Body of pancreas (tissue), 4 donors: ENCODE measurements at places on chromosomes 12 and 14.

DNA sequence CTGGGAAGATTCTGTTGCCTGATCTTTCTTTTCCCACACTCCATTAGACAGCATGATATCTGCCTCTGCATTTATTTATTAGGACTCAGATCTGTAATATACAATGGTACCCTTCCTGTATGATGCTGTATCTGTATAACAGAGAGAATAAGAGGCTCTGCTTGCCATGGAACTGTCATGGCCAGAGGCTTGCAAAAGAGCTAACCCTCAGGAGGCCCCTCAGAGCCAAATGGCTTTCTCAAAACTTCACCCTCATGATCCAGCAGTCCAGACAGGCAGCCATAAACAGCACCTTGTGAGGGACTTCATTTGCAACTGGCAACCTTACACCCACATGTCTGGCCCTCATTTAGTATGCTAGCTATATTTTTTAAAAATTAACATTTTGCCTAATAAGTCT lies 57.6 kb downstream of the TMEM30B start:
- no peak for DNase-seq
- no peaks in the 10 kb centered on the region for H3K36me3 ChIP-seq
- no peaks in the 10 kb centered on the region for H3K27me3 ChIP-seq
- no peak overlapping the region for H3K27ac ChIP-seq
- H3K4me3 ChIP-seq: no peak overlapping the region
- H3K4me1 ChIP-seq: peaks cover 6% of the 10 kb centered on the region

- peak; percentile 71 for DNase-seq
- H3K36me3 ChIP-seq: no peaks in the 10 kb centered on the region
- no peak overlapping the region for H3K4me3 ChIP-seq
Observed at GRCh38 chr14:101235335-101236103, 325.8 kb upstream of the DIO3 start.

DNA sequence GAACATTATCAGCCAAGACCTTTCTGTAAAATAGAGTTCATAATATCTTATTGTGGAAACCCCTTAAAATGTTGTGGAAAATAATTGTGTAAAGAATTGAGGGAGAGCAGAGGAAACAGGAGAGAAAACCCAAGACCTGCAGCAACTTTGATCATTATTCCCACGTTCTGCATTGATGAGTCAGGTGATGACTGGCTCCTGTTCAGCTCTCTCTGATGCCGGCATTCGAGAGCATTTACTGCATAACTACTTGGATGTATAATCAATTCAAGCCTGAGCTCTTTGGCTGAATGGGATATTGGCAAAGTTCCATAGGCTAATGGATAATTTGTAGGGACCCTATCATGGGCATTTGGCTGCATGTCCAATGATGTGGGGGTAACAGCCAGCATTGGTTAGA lies 176.3 kb upstream of the ARID2 start:
- no peak overlapping the region for H3K27ac ChIP-seq
- DNase-seq: no peak

DNA sequence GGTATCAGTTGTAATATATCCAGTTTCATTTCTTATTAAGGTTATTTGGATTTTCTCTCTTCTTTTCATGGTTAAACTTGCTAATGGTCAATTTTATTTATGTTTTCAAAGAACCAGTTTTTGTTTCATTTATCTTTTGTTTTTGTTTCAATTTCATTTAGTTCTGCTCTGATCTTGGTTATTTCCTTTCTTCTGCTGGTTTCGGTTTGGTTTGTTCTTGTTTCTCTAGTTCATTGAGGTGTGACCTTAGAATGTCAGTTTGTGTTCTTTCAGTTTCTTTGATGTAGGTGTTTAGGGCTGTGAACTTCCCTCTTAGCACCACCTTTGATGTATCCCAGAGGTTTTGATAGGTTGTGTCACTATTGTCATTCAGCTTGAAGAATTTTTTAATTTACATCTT lies 145.6 kb upstream of the SLCO1B1 start:
- no peak overlapping the region for H3K4me3 ChIP-seq
- no peak overlapping the region for H3K27ac ChIP-seq
- no peak for DNase-seq
- no peaks in the 10 kb centered on the region for H3K36me3 ChIP-seq
- H3K4me1 ChIP-seq: no peaks in the 10 kb centered on the region

GRCh38 chr12:16524378-16524777 lies 81.6 kb downstream of the LMO3 start:
- H3K36me3 ChIP-seq: no peaks in the 10 kb centered on the region
- DNase-seq: no peak
- no peaks in the 10 kb centered on the region for H3K27me3 ChIP-seq
- H3K4me3 ChIP-seq: no peak overlapping the region
- no peak overlapping the region for H3K27ac ChIP-seq

DNA sequence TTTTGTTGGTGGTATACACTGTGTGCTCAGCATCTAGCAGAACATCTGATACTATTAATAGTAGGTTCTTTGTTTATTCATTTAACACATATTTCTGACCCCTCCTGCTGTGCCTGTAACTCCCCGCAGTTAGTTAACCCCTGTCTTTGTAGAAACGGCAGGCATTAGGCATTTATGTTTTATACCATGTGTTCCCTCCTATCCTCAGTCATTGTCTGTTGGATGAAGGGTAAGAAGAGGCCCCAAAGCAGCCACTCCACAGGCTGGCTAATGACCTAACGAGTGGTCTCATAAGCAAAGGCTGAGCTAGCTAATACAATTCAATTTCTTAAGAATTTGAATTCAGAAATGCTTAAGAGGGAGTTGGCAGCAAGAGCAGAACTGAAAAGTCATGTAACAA lies 170.8 kb downstream of the TMX1 start:
- H3K27me3 ChIP-seq: no peaks in the 10 kb centered on the region
- H3K4me3 ChIP-seq: no peak overlapping the region
- no peak for DNase-seq
- no peaks in the 10 kb centered on the region for H3K4me1 ChIP-seq
- H3K36me3 ChIP-seq: no peaks in the 10 kb centered on the region
- H3K27ac ChIP-seq: no peak overlapping the region

DNA sequence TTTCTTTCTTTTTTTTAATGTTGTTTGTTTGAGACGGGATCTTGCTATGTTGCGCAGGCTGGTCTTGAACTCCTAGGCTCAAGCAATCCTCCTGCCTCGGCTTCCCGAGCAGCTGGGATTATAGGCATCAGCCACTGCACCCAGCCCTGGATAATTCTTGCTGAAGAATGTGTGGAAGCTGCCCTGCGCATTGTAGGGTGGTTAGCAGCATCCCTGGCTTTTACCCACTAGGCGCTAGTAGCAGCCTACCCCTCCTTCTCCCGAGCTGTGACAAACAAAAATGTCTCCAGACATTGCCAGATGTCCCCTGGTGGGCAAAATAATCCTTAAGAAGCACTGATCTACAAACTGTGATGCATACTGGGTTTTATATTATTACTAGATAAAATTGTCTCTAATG lies 6.6 kb downstream of the DCAF4 start:
- no peak overlapping the region for H3K27ac ChIP-seq
- H3K4me1 ChIP-seq: peaks cover 2% of the 10 kb centered on the region
- H3K27me3 ChIP-seq: no peaks in the 10 kb centered on the region
- H3K4me3 ChIP-seq: no peak overlapping the region
- H3K36me3 ChIP-seq: no peaks in the 10 kb centered on the region

DNA sequence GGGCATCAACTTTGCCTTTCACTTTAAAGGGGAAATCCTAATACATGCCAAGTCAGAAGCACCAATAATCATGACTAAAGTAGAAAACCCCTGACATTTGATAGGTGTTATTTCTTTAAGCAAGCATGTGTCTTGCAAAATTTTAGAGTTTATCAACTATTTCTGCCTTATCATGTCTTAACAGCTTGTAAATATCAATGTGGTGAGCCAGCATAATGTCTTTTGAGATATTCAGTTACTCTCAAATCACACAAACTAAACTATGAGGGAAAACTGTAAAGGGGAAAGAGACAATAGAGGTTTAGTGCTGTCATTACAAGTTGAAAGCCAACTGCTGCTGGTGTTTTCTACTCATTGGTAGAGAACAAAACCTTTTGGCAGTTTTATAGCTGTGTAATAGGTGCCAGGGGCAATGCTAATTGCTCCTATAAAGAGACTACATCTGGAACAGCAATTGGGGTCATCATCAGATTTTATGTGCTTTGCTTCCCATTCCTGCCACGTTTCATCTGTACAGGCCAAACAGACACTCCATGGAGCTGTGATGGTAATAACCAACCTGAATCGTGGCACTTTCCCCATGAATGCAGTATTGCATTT lies 1027.4 kb downstream of the FSCB start:
- H3K27ac ChIP-seq: no peak overlapping the region
- DNase-seq: no peak
- no peak overlapping the region for H3K4me3 ChIP-seq
- no peaks in the 10 kb centered on the region for H3K27me3 ChIP-seq
- no peaks in the 10 kb centered on the region for H3K36me3 ChIP-seq

- no peaks in the 10 kb centered on the region for H3K4me1 ChIP-seq
- H3K27ac ChIP-seq: no peak overlapping the region
- DNase-seq: no peak
- no peaks in the 10 kb centered on the region for H3K36me3 ChIP-seq
- H3K27me3 ChIP-seq: no peaks in the 10 kb centered on the region
Observed at GRCh38 chr14:44494137-44494536, 12.9 kb downstream of the FSCB start.

- peaks cover 25% of the 10 kb centered on the region for H3K4me1 ChIP-seq
- peak overlapping the region; percentile 11 for H3K27ac ChIP-seq
- no peaks in the 10 kb centered on the region for H3K36me3 ChIP-seq
- no peak overlapping the region for H3K4me3 ChIP-seq
Observed at GRCh38 chr14:75230140-75230792, 48.4 kb upstream of the FOS start.

GRCh38 chr12:57519796-57520052 lies 590 bp downstream of the DDIT3 start:
- peak overlapping the region; percentile 35 for H3K4me3 ChIP-seq
- peaks cover 4% of the 10 kb centered on the region for H3K36me3 ChIP-seq
- DNase-seq: no peak
- H3K27me3 ChIP-seq: no peaks in the 10 kb centered on the region

DNA sequence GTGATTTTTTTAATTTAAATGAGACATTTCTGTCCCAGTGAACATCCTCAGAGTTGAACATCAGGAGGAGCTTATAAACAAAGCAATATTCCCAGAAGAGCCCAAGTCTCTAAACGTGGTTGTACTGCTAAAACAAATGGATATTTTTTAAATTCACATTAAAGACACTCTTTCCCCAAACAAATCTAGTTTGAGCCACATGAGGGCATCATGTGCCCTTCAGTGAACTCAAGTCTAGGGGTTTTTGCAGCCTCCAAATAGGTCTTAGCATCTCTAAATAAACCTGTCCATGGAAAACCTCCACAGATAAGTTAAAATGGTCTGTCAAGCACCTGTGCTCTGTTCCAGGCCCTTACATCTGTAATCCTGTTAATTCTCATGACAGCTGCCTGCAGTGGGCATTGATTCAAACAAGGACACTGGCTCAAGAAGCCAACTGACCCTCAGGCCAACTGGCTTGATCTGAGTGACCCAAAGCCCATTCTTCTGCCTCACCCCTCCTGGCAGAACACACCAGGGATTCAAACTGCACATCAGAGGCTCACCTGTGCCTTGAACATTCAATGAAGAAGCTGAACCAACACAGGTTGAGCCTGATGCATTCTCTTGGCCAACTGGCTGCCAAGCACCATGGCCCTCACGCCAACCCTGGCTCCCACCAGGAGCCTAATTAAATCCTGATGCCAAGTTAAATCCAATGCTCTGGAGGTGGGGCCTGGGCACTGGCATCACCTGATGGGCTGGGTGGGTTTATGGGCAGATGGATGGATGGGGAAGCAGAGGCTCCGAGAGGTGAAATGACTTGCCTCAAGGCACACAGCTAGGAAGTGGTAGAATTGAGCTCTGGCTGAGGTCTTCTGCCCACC lies 8.6 kb downstream of the ISCU start:
- H3K36me3 ChIP-seq: peaks cover 7% of the 10 kb centered on the region
- no peak for DNase-seq
- no peaks in the 10 kb centered on the region for H3K27me3 ChIP-seq
- peaks cover 21% of the 10 kb centered on the region for H3K4me1 ChIP-seq
- H3K4me3 ChIP-seq: no peak overlapping the region

GRCh38 chr12:2792671-2793500 lies 1.9 kb upstream of the FKBP4 start:
- H3K4me1 ChIP-seq: peaks cover 29% of the 10 kb centered on the region
- no peak overlapping the region for H3K27ac ChIP-seq
- no peaks in the 10 kb centered on the region for H3K27me3 ChIP-seq
- no peak for DNase-seq
- H3K36me3 ChIP-seq: no peaks in the 10 kb centered on the region
- no peak overlapping the region for H3K4me3 ChIP-seq

- H3K27ac ChIP-seq: no peak overlapping the region
- no peaks in the 10 kb centered on the region for H3K4me1 ChIP-seq
- no peak for DNase-seq
Observed at GRCh38 chr12:34109390-34109789, 87.1 kb downstream of the ALG10 start.

DNA sequence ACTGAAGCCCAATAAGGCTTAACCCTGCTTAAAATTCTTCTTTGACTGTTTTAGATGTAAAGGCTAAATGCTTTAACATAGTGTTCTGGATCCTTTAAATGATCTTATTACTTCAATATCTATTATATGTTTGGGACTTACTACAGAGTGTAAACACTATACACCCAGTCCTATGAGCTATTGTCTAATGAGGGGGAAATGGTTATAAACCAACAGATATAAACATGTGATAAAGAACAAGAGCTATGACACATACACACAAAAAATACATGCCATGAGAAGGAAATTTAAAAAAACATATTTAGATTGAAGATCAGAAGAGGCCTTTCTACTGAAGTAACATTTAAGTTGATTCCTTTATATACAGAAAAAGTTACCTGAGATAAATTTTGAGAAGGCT lies 505.1 kb downstream of the FOXG1 start:
- H3K27ac ChIP-seq: no peak overlapping the region
- no peak overlapping the region for H3K4me3 ChIP-seq
- H3K36me3 ChIP-seq: no peaks in the 10 kb centered on the region

GRCh38 chr12:15767301-15767700 lies 21.9 kb downstream of the EPS8 start:
- H3K4me1 ChIP-seq: no peaks in the 10 kb centered on the region
- no peak overlapping the region for H3K4me3 ChIP-seq
- no peaks in the 10 kb centered on the region for H3K27me3 ChIP-seq

- no peak for DNase-seq
- no peaks in the 10 kb centered on the region for H3K36me3 ChIP-seq
- H3K27me3 ChIP-seq: no peaks in the 10 kb centered on the region
- no peak overlapping the region for H3K4me3 ChIP-seq
- H3K4me1 ChIP-seq: no peaks in the 10 kb centered on the region
Observed at GRCh38 chr12:80033448-80033847, 65.9 kb upstream of the OTOGL start.

DNA sequence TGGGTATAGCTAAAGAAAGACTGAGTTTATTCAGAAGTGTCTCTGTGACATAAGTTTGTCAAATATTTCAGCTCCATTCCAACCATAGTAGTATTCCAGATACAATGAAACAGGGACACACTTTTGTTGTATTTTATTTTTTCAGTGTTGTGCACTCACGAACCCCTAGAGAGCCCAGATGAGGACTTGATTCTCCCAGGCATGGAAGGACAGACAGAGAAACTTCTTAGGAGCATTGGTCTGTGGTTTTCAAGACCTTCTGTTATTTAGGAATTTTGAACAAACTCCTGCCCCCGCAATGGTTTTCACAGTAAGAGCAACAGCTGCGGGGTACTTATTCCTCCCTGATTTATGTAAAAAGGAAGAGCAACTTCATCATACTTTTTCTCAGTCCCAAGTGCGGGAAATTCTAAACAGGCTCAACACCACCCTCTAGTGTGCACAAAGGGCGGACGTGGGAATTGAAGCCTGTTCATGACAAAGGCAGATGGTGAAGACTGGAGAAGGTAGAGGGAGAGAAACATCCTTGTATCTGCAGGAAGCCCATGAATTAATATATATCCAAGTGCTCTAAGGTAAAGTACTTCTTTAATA lies 147.6 kb downstream of the PAH start:
- H3K4me3 ChIP-seq: no peak overlapping the region
- no peak overlapping the region for H3K27ac ChIP-seq
- no peaks in the 10 kb centered on the region for H3K27me3 ChIP-seq
- H3K36me3 ChIP-seq: no peaks in the 10 kb centered on the region
- peak; percentile 57 for DNase-seq
